ENCODE measurements at places on chromosomes 5 and 9. TPM values are rescaled to one million over a fixed set of nuclear protein-coding genes. Genes with fewer than 3 reads are reported as not detected.

DNA sequence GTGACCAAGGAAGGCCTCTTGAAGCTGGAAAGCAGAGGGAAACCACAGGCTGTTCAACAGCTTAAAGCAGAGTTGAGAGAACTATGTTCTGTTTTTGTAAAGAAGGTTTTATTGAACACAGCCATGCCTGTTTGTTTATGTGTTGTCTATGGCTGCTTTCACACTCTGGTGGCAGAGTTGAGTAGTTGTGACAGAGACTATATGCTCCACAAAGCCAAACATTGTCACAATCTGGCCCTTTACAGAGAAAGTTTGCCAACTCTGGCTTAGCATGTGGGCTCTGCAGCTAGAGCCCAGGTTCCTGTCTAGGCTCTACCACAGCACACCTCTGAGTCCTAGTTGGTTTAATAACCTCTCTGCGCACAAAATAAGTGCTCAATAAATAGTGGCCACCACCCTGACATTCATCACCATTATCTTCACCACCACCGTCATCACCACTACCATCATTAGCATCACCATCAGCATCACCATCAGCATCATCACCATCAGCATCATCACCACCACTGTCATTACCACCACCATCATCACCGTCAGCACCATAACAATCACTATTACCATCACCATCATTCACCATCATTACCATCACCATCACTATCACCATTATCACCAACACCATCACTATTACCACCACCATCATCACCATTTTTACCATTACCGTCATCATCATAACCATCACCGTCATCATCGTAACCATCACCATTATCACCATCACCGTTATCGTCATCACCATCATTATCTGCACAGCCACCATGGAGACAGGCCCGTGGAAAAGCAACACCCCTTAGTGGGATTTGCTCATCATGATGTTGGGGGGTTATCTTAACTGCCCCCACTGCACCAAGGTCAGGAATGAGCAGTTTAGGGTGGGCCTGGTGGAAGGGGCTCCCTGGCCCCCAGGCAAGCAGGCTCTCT is 18.3 kb downstream of the AKNA start:
- H3K27ac ChIP-seq: peak overlapping the region; percentile 81
- peaks cover 96% of the 10 kb centered on the region for H3K4me1 ChIP-seq
- DNase-seq: no peak
- H3K4me3 ChIP-seq: no peak overlapping the region
- H3K36me3 ChIP-seq: peaks cover 49% of the 10 kb centered on the region

RANBP3L gene
- not detected for total RNA-seq

PSMB7 gene
- total RNA-seq: 215 TPM

- H3K4me1 ChIP-seq: peaks cover 12% of the 10 kb centered on the region
- no peaks in the 10 kb centered on the region for H3K27me3 ChIP-seq
- DNase-seq: no peak
- H3K36me3 ChIP-seq: no peaks in the 10 kb centered on the region
Measured at GRCh38 chr5:142808878-142809598, 38.9 kb downstream of the ARHGAP26 start.

TRIM36 gene
- total RNA-seq: 0.58 TPM

GRCh38 chr5:109837231-109837861 is 147.6 kb downstream of the MAN2A1 start:
- DNase-seq: no peak
- no peak overlapping the region for H3K27ac ChIP-seq
- H3K36me3 ChIP-seq: peaks cover 13% of the 10 kb centered on the region
- no peaks in the 10 kb centered on the region for H3K4me1 ChIP-seq
- H3K4me3 ChIP-seq: no peak overlapping the region

Measured in CD8-positive, alpha-beta memory T cell (primary cell).